ENCODE measurements at places on chromosomes 5 and 9.

GRCh38 chr5:149062371-149063016 is 368 bp downstream of the SH3TC2 start:
- peak; percentile 87 for DNase-seq

GRCh38 chr9:114460513-114461199 is 44.6 kb downstream of the WHRN start:
- DNase-seq = no peak

DNA sequence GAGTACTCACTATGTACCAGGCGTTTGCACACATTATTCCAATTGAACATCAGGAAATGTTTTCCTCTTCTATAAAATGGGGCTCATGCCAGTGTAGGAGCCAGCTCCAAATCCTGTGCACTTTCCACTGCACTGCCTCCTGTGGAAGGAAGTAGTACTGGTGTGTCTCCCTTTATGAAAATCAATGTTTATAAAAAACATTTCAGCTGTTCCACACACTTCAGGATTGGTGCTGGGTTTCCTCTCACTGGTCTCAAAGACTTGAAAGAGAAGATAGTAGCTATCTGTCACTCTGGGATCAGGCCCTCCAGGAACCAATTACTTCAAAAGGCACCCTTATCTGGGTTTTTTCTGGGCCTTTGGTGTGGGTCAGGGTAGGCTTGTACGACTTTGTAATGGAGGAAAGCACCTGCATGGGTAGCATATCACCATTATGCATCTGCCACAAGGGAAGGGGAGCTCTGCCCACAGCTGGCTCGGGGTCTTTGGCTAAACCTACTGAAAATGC is 32.5 kb downstream of the RAB14 start:
- no peak for DNase-seq

GRCh38 chr5:10678244-10678643 is 82.8 kb downstream of the DAP start:
- peak; percentile 60 for DNase-seq

DNA sequence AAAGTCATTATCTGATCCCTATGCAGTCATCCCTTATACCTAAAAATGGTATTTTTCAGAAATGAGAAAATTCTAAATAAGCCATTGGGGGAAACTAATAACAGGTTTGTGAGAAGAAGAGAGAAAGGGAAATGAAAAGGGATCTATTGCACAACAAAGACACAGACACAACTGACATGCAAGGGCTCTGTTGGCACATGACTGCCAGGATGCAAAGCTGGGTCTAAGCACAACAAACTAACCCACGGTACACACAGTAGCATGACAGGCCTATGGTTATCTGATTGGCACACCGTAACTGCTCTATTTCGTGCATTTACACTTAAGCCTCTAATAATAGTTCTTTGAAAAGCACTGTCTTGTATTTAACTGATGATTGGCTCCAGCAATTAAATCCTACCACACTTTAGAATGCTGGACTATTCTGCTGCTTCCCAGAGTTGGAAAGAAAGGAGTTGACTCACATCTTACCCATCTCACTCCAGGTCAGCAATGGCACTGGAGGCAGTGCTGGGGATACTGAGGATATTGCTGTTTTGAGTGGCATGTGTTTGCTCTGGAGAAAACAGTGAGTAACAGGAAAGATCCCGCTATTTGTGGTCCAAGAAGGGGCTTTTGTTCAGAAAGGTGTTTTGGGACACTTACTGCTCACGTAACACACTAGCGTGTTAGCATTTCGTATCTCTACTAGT is 328.3 kb downstream of the GLIS3 start:
- DNase-seq = no peak

DNA sequence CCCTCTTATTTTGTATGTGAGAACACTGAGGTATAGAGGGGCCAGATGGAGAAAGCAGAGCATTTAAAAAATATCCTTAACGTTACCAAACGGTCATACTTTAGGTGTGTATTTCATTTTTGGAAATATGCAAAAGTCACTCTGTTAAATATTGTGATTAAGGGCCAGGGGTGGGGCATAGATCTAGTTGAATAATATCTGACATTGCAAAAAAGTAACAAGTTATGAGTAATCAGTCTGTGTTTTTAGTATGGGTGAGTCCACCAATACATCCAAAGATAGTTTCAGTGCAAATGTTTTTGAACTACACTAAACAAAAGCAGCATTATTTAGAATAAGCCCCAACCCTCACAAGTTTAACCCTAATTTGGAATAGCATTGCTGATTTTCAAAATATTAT is 45.3 kb upstream of the CCDC112 start:
- no peak for DNase-seq

- DNase-seq = no peak
Observed at GRCh38 chr5:38424148-38425060, 132.0 kb downstream of the LIFR start.

DNA sequence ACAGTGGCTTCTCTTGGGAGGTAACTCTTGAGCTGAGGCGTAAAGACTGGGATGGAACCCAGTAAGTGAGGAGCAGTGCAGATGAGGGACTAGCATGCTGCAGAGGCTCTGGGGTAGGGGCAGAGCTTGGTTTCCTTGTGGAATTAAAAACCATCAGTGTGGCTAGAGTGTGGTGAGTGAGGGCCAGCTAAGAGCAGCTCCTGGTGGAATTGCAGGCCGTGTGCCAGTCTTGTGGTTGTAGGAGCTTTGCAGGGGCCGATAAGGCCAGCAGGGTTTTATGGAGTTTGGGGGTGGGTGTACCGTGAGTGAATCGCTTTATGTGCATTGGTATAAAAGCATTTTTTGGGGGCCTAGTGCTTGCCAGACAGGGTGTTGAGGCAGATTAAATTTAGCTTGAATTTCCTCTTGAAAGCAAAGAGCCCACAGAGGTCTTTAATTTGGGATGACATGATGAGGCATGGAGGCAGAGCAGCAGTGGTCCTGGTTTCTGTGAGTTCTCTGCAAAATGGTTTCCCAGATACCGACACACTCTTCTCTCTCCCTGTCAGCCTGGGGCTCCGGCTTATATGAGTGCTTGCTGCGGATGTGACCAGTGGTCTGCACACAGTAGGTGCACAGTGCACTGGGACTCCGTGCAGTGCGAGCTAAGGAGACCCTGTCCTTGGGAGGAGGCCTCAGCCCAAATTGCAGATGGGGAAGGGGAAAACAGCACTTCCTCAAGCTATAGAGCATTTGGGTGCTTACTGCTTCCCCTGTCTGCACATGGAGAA is 176.4 kb upstream of the PITX1 start:
- DNase-seq = peak; percentile 76

DNA sequence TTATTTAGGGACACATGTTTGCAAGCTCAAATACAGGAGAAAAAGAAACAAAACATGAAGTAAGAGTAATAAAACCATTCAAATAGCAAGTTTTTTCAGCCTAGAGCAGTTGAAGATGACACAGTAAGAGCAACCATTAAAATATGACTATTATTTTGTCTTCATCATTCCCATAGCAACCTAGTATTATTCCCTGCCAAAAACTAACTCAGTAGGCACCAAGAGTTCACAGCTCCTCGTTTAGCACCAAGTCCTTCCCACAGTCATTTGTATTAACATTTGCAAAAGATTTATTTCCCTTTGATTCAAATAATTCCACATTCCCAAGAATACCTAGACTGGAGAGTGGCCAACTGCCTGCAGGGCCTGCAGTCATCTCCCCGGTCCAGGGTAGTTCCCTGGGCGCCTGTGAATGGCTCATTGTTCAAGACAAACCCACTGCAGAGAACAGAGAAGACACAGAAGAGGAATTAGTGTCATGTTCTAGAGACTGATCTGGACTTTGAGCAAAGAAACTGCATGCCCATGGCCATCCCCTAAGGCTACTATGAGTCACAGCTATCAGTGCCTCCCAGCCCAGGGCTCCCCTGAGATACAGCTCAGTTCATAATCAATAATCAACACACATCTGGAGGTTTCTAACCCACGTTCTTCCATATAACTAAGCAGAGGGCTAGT is 139.1 kb upstream of the MAP3K1 start:
- no peak for DNase-seq

DNA sequence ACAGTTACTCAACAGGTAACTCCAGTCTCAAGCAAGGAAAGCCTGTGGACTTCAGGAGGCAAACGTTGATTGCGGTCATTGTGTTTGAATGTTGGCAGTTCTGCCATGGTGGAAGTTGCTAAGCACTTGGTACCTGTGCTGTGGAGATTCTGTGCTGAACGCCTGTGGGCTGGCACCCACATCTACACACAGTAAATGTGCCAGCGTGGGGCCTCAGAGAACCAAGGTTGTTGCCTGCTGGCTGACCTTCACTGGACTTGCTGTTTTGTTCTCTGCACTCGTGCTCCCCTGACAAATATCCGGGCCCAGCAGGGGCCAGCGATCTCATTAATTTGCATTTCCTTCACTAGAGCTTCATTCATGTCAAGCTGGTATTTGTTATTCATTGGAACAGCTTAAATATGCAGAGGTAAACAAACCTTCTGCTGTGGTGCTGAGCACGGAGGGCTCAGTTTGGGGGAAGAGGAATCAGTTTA is 141.8 kb downstream of the PRKACG start:
- DNase-seq = no peak

GRCh38 chr5:2298781-2299180 is 416.1 kb upstream of the IRX4 start:
- DNase-seq = no peak

GRCh38 chr9:120875643-120875953 is 1.4 kb downstream of the PHF19 start:
- no peak for DNase-seq

GRCh38 chr5:121189342-121190305 is 662.1 kb upstream of the FTMT start:
- peak; percentile 79 for DNase-seq

DNA sequence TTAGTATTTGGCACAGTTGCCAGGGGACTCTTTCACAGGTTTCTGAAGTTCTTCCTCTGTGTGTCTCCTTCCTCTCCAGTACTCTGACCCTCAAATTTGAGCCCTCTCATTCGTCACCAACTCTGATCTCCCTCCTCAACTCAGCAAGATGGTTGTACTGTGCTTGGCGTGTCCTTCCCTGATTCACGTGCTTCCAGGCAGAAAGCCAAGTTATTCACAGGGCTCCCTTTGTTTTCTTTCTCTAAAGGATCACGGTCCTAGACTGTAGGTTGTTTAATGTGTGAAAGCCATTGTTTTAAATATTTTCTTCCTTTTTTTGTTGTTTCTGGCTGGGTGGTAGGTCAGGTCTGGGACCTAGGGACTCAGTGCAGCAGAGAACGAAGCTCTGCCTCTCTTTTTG is 142.9 kb downstream of the DMAC1 start:
- peak; percentile 38 for DNase-seq

DNA sequence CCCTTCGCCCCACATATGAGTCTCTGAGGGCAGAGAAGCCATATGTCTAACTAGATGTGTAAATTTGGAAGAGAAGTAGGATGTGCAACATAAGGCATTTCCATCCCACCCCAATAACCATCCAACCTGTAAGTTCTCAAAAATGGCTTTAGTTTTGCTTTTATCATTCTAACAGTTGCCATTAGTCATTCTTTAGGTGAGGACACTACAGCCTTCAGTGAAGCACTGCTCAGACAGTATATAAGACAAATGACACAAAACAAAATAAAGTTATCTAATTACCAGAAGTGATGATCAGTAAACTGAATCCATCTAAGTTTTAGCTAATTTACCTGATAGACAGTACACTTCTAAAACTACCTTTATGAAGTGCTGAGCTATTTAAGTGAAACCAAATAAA is 23.9 kb downstream of the MLLT3 start:
- no peak for DNase-seq

DNA sequence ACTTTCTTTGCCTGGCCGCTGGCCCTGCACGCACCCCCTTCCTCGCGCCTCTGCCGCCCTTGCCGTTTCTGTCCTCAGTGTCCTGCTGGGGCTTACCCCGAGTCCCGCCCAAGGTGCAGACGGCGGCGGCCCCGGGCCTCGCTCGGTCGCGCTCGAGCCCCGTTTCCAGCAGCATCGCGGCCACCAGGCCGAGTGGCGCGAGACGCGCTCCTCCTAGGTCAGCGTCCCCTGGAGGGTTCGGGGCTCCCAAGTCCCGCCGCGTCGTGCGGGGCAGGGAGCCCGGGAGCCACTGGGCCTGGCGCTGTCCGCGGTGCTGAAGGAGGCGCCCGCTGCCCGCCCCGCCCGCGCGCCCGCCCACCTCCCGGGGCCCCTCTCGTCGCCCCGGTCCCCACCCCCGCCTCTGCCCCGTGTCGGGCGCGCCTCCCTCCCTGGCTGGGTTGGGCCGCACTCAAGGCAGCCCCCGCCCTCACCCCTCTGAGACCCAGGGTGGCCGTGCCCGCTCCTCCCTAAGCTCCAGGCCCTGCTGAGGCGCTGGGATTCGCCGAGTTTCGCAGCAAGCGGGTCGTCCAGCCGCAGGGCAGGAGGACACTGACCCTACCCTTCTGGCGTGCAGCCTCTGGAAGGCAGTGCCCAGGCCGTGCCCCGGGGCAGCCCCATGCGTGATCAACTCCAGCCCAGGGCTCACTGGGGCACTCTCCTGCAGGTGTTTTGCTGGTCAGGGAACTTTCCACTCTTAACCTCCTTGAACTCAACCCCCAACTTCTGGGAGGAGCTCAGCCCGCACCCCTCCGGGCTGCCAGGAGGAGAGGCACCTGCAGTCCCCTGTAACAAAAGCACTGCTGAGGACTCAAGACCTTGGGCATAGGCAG is at the start of gene LHX3:
TSS of gene LHX3 (minus strand) at position 291 of the 869 bp plus-strand sequence. CDS start at position 175, 116 bp downstream.
- DNase-seq = no peak

GRCh38 chr5:65263321-65263720 is 218.4 kb downstream of the ADAMTS6 start:
- peak; percentile 43 for DNase-seq

- DNase-seq = no peak
Observed at GRCh38 chr5:43967165-43967564, 364.2 kb downstream of the NNT start.

DNA sequence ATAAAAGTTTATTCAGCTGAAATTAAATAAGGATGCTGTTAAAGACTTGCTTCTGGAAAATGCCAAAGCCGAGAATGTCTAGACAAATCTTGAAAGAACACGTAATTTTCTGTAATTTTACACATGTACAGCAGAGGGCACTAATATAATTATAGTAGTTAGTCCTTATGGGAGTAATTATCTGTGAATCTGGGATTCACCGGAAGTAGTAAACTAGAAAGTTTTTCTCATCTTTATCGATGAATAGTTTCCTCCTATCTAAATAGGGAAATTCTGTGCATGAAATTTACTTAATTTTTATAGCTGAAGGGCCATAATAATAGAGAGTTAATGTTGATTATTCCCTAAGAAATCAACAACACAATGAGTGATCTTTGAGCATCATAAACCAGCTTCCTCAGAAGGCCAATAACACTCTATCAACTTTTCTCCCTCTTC is 18.4 kb upstream of the CNTLN start:
- peak; percentile 63 for DNase-seq

DNA sequence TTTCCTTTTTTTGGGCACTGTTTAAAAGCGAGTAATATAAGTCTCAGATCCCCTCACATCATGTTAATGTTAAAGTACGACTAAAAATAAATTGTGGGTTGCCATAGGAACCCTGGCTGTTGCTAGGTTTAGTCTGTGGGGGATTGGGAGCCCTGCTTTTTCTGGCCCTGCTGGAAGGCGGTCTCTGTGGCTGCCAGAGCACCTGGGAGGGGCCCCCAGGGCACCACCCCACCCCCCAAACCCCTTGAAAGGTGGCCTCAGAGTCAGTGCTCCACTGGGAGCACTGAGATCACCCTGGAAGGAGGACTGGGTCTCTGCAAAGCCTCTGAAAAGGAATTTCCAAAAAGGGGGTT is 66.2 kb upstream of the NEURL1B start:
- no peak for DNase-seq

- DNase-seq = peak; percentile 81
Observed at GRCh38 chr5:69334793-69335268, 2.2 kb upstream of the CCDC125 start.

All from astrocyte of the spinal cord (primary cell).